ENCODE measurements at places on chromosomes 5 and 9.

GRCh38 chr9:105760053-105760452, 65.7 kb downstream of the TMEM38B start:
- DNase-seq: no peak

- DNase-seq: no peak
Observed at GRCh38 chr5:72149742-72150141, 42.5 kb downstream of the MAP1B start.

GRCh38 chr5:130747556-130747955, 417.5 kb downstream of the HINT1 start:
- no peak for DNase-seq

DNA sequence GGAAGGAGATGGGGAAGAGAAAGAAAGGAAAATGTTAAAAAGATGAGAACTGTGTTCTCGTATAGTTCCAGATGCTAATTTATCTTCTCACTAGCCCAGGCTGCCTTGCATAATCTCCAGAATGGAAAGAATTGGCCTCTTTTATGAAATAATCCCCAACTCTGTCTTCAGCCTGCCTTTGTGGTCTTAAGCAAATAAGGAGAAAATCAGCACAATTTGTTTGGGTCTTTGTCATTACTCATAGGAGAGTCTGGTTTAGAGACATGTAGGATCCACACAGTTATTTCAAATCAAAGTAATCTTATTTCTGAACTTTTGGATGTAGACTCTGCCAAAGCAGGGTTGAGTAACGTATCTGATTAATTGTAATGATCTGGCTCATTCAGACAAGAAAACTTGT, 50.7 kb upstream of the CAMK4 start:
- DNase-seq: no peak

DNA sequence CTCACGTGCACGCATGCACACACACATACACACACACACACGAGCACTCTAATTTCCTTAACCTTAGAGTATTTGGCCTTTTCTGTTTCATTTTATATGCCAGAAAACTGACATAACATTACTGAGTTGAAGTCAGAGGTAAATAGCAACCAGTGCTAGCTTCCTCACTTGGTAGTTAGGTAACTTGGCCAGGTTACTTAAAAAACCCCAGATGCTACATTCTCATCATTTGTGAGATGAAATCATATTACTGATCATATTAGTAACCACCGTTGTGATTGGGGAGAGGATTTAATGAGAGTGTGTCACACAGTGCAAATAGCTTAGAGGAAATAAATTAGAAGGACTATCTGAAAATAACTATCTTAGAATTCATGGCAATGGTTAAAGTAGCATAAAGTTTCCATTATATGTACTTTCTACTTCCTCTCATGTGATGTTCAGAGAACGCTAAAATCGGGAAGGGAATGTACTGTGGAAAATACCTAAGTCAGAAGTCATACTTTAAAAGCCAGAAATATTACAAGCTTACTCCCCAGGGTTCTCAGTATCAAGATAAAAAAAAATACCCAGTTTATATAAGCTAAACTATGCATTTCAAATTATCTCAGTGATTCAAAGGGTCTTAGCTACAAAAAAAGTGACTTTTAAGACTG, 120.5 kb downstream of the TUSC1 start:
- no peak for DNase-seq

DNA sequence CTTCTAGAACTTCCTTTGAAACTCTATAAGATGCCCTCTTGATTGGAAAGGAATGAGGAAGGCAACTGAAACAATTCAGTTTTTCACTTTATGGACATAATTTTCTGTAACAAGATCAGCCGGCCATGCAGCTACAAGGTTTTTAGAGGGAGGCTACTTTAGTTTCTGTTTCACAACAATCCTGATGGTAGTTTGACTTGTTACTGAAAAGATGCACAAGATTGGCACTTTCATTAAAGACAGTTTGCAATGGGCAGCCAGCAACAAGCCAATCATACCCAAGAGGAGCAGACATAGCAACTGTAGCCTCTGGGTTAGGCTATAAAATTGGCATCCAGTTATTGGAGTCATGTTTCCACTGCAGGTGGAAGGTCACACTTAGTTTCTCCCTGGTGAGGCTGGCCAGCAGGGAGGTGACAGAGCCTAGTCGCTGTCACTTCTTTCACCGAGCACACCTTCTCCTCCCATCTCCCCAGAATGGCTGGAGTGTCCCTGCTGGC, 74.3 kb upstream of the TGFBR1 start:
- DNase-seq: no peak

- no peak for DNase-seq
Observed at GRCh38 chr9:9002826-9003583, 1203.4 kb upstream of the DMAC1 start.

- no peak for DNase-seq
Observed at GRCh38 chr5:3131161-3131560, 379.7 kb upstream of the IRX2 start.

GRCh38 chr9:124372038-124372437, 43.2 kb downstream of the PSMB7 start:
- no peak for DNase-seq

GRCh38 chr5:132951897-132952296, 11.5 kb downstream of the AFF4 start:
- no peak for DNase-seq

DNA sequence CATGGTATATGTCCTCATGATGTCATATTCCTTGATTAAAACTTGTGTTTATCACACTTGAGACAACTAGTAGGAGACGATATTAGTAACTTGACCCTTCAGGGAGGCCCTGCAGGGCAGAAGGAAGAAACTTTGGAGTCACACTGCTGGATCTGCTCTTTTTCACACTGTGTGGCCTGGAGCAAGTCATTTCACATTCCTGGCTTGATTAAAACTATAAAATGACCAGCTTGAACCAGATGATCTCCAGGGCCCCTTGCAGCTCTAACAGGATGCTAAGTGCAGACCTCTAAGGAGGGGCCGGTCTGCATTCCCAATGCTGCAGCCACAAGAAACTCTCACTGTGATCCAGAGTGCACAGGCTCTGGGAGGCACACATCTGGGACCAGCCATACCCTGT, 146.4 kb upstream of the ZNF366 start:
- no peak for DNase-seq

GRCh38 chr5:174935854-174936474, 211.6 kb downstream of the MSX2 start:
- DNase-seq: peak; percentile 29

- peak; percentile 24 for DNase-seq
Observed at GRCh38 chr9:137550231-137550621, at the start of gene PNPLA7. PNPLA7 (minus strand) TSS chr9:137550402; CDS start chr9:137550197, 205 bp downstream.

GRCh38 chr9:132241840-132242620, 80.2 kb downstream of the NTNG2 start:
- no peak for DNase-seq

- no peak for DNase-seq
Observed at GRCh38 chr9:95477441-95477840, 39.3 kb downstream of the PTCH1 start.

DNA sequence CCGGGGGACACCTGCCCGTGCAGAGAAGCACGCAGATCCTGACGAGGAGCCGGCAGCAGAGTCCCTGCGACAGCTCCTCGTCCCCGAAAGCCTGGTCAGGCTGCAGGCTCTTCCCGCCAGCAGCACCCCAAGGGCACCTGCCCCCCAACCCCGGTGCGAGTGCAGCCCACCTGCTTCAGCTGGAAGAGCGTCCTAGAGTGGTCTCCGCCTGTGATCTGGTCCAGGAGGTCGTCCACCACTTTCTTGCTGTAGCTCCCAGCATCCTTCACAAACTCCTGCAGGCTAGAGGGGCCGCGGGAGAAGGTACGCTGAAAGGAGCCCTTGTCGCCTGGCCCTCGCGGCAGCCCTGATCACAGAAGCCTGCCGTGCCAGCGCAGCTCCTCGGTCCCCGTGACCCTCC, 16.7 kb downstream of the BRD9 start:
- no peak for DNase-seq

DNA sequence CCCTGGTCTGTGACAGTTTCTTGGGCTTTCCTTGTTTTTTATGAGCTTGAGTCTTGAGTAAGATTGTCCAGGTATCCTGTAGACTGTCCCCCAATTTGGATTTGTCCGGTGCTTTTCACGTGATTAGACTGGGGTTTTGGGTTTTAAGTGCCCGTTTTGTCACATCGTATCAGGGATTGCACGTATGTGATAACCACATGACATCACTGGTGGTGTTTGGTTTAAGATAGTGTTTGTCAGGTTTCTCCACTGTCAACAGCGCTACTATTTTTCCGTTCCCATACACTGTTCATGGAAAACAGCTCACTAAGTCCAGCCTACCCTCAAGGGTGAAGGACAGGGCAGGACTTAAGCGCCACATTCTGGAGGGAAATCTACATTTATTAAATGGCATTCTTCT, 39.7 kb downstream of the LMNB1 start:
- no peak for DNase-seq

DNA sequence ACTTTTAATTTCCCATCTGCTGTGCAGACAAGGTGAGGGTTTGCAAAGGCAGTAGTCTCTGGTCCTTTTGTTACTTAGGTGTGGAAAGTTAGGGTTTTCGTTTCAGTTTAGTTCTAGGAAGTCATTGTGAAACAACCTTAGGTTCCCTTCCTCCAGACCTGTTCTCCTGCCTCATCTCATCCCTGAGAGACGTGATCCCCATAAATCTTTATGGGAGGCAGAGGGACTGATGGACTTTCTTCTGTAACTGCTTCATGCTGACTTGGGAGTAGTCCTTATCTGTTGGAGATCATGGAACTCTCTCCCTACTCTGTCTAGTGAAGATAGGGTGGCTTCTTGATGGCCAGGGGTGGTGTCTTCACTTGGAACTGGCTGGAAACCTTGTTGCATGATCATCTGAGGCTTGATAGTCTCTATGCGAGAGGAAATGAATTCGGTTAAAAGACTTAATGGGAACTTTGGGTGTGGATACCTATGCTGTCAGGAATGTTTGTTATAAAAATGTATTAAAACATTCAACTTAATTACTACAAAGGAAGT, 7.2 kb upstream of the GM2A start:
- DNase-seq: no peak

GRCh38 chr9:38671748-38672147, 48.2 kb downstream of the FAM240B start:
- no peak for DNase-seq

GRCh38 chr9:125110464-125110863, 32.9 kb downstream of the SCAI start:
- no peak for DNase-seq

DNA sequence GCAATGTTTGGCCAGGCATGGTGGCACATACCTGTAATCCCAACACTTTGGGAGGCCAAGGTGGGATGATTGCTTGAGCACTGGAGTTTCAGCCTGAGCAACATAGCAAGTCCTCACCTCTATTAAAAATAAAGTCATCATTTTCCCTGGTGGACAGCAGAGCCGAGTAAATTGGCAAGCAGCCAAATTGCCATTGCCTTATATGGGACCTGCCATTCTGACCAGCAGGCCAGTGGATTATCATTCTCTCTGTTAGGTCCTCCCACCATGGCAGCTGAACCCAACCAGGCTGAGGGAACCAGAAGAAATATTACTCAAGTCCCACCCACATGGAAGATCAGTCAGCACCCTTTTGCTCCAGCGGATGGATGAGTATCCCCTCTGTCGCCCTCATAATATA, 1829.9 kb downstream of the EFNA5 start:
- no peak for DNase-seq

GRCh38 chr9:3495855-3496254, 29.9 kb downstream of the RFX3 start:
- DNase-seq: no peak

- DNase-seq: no peak
Observed at GRCh38 chr9:25350011-25350410, 328.2 kb downstream of the TUSC1 start.

GRCh38 chr9:123370526-123371227, 14.7 kb downstream of the CRB2 start:
- DNase-seq: no peak

DNA sequence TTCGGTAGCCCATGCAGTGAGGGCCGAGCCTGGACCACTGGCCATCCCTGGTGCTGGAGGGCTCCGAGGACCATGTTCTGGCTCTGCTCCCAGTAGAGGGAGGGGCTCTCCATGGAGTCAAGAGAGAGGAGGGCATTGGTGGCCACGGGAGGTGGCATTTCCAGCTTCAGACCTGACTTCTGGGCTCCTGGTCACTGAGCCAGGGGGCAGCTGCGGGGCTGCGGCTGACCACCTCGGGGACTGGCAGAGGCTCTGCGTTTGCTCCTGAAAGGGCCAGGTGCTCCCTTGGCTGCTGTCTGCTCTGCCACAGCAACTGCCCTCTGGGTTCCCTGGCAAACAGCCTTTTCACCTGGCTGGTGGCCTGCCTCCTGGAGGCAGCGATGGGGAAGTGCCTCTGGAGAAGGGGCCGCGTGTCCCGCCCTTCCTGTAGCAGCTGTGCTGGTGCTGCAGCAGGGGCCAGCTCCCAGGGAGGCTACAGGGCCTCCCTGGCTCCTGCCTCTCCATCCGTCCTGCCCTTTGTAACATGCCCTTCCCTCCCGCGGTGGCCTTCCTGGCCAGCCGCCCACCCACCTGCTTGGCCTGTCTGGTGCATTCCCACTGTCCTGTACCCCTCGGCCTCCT, 144.6 kb downstream of the CACNA1B start:
- DNase-seq: no peak

- no peak for DNase-seq
Observed at GRCh38 chr5:97422678-97423077, 239.6 kb upstream of the RIOK2 start.

GRCh38 chr5:73450137-73450536, 1.6 kb upstream of the FOXD1 start:
- DNase-seq: no peak

- no peak for DNase-seq
Observed at GRCh38 chr5:68392617-68393016, 177.1 kb downstream of the PIK3R1 start.

- no peak for DNase-seq
Observed at GRCh38 chr5:139886213-139886612, 90.6 kb downstream of the PSD2 start.

DNA sequence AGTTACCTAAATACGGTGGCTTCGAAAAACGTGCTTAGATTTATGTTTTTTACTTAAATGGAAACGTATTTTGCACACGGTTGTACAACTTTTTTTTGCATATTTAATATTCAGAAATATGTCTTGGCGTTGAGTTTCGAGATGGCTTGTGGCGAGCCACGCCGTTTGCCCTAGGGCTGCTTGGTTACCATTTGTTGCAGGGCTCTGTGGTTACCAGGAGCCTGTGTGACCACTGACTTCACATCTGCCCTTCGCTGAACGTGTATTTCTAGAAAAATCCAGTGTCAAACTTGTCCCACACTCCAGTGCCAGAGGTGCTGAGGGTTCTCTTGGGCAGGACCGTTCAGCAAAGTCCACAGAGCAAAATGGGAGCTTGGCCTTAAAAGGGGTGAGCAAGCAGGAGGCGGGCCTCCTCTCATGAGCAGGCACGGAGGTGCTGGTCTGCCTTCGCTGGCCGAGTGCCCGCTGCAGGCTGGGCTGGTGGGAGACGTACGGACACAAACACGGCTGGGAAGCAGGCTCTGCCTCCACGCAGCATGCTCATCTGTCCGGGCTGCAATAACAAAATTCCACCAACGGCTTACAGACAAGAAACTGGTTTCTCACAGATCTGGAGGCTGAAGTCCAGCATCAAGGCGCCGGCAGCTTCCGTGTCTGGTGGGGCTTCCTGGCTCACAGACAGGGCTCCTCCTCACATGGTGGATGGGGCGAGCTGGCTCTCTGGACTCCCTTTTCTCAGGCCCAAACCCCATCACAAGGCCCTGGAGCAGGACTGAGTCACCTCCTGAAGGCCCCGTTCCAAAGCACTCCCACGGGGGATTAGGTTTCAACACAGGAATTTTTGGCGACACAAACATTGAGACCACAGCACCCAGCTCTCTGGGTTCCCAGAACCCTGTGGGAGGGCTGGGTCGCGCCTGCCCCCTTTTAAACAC, 5.4 kb downstream of the MRPL36 start:
- DNase-seq: no peak

GRCh38 chr9:128286440-128286839, 10.4 kb downstream of the SWI5 start:
- no peak for DNase-seq

- no peak for DNase-seq
Observed at GRCh38 chr5:171152382-171152781, 156.7 kb upstream of the TLX3 start.
